Stimulated activated naive CD8-positive, alpha-beta T cell treated with anti-CD3 and anti-CD28 coated beads, Interleukin-15, amount 100 ng/mL, for 72 hours (primary cell): ENCODE measurements at places on chromosomes 2 and 18.
A peak's percentile ranks its signal among the peaks of the same experiment; 100 is the strongest.

DNA sequence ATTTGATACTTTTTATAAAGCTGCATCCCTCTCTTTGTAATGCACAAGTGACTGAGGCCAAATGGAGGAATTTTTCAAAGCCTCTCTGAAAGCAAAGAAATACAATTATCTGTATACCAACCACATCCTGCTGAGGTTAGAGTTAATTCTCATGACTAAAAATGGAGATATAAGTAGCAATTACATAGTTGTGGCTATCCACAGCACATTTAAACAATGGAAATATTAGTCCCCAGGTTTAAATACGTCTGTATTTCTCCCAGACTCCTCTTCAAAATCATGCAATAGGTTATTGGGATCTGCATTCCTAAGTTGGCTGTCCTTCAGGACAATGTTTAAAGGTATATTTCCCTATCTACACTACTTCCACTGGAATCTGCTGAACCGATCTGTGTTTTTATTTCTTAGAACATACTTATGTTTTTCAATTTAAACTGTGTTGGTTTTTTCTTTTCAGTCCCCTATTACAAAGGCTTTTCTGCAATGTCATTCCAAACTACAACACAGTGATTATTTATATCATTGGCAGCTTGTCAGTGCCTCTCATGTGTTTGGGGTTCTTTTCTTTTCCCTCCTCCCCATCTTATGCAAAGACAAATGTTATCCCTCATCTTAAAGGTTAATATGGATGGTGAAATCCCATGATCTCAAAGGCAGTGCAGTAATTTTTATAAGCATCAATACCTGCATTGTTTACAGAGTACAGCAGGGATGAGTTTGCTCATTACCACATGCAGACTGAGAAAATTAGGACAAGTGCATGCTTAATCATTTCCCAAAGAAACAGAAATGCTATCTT is 134.8 kb upstream of the FSHR start:
- no peak for DNase-seq

DNA sequence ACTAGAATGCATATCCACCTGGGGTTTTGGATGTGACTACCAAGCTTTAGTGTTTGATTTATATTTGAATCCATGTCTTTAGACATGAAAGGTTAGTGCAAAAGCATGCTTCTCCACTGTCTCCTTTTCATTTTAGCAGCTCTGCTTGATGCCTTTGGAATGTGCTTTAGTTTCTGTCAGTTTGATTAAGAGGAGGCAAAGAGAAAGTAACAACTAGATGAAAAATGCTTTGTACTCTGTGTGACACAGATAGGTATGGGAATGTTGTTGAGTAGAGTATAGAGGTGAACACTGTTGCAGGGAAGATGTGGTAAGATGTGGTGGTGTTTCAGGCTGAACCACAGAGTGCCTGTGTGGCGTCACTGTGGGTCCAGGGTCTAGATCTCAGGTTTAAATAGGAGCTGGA is 19.8 kb downstream of the PIK3C3 start:
- DNase-seq: peak; percentile 32

DNA sequence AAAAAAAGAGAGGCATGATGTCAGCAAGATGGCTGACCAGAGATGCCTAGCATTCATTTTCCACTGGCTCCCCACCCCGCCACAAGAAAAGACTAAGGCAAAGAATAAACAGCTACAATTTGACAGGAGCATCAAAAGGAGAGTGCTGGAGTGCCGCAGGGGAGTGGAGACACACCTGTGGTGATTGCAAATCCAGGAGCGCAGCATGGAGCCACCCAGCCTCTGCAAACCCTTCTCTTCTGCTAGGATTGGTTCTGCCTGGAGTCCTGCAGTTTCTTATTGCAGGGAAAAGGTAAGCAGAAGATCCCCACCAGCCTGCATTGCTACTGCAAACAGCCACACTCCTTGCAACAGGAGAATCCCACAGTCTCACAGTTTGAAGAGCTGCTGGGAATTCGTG is 26.1 kb downstream of the BOLL start:
- DNase-seq: no peak

DNA sequence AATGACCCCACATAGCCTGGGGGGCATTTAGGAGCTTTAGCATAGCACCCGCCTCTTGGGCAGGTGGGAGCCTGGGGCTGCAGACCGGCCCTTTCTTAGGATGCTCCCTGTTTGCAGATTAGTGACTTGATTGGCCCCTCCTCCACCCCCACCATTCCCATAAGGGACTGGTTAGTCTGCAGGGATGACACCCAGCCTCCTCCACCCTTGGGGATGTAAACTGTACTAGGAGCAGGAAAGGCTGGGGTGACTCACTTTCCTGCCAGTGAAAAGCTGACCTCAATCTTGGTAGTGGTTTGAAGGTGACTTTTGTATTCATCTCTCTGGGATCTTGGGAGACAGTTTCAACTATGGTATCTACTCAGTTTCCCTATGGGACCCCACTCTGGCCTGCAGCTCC is 24.2 kb downstream of the CTIF start:
- no peak for DNase-seq

- DNase-seq: no peak
Measured at GRCh38 chr2:12807907-12808810, 91.4 kb downstream of the TRIB2 start.

DNA sequence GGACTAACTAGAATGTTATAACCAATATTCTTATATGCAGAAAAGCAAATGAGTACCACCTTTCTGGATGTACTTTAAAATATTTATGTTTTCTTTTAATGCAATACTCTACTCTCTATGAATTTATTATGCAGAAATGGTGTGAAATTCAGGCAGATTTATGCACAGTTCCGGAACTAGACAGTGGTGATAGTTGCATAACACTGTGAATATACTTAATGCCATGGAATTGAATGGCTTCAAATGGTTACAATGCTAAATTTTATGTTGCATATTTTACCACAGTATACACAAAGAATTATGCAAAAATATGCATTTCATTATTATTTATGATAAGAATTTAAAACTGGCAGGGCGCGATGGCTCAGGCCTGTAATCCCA is 287.8 kb upstream of the FN1 start:
- no peak for DNase-seq

GRCh38 chr2:128279009-128279408 is 39.7 kb downstream of the HS6ST1 start:
- no peak for DNase-seq

GRCh38 chr2:232521959-232522622 is 1.9 kb downstream of the PRSS56 start:
- DNase-seq: peak; percentile 62

DNA sequence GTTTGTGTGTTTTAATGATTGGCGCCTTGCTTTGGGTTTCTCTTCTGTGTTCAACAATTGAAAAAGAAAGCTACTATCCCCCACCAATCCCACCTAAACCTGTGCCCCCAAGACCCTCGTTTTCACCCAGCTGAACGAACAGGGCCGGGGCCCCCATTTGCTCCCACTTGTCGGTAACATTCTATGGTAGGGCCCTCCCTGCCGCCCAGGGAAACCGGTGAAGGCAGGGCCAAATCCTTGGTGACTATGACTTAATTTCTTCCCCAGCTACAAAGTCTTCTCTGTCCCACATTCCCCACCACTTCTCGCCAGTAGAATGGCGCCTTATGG is 598 bp upstream of the SNRNP200 start:
- DNase-seq: no peak

- DNase-seq: no peak
Measured at GRCh38 chr18:13916559-13916958, 1.2 kb upstream of the MC2R start.

DNA sequence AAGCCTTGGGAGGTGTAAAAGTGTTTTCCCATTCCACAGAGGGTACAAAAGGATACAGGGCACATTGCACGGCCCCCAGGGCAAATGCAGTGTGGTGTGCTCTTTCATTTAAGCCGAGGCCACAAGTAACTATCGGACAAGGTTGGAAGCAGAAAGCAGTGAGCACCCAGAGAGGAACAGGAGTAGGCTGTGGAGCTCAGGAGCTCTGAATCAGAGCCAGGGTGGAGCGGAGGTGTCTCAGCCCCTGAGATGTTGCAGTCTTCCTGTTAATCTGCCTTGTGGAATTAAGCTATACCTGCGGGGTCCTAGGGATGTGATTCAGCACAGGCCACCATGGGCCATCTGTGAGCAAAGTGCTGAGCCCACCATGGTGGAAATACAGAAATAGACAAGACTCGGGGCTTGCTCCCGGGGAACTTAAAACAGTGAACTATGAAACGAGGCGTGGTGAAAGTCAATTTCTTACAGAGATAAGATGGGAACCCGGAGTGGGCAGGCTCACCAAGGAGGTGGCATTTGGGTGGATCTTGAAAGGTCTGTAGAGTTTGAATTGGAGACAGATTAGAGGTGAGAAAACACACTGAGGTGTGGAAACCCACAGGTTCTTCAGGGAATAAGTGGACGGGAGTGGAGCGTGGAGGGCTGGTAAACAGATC is 44.0 kb downstream of the ASAP2 start:
- DNase-seq: no peak

- no peak for DNase-seq
Measured at GRCh38 chr2:219404291-219404910, 13.8 kb upstream of the DES start.

GRCh38 chr2:223068071-223068470 is 16.1 kb downstream of the KCNE4 start:
- no peak for DNase-seq

GRCh38 chr18:49884959-49885358 is 71.6 kb upstream of the ACAA2 start:
- DNase-seq: no peak

- DNase-seq: no peak
Measured at GRCh38 chr2:62604336-62604735, 98.3 kb upstream of the TMEM17 start.

DNA sequence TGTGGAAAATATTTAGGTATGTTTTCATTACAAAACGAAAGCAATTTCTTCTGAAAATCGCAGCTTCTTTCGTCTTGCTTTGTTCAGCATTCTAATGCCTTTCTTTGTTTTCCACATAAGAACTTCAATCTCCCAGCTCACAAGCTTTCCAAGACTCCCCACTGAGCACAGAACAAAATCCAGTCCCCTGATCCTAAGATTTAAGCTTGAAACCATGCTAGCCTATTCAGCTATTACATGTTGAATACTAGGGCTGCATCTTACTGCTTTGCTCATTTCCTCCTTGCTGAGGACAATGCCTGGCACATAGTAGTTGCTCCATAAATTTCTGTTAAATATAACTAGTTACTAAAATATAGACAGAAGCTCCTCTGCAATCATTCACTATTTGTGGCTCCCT is 160.6 kb downstream of the GALNT3 start:
- DNase-seq: no peak

DNA sequence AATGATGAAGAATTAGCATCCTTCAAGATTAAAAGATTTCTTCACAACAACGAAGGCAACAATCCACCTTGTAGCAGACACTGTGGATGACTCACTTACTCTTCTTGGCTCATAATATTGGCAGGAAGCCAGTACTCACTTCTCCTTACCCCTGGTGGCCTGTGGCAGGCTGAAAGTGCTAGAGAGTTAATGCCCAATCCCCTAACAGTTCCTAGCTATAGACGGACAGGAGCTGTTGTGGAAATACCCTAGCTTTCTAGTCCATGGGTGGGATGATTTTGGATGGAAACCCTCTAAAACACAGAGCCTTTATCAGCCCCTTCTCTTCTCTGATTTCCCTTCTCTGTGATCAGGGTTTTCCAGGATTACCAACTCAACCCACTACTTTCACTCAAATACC is 128.6 kb upstream of the NYAP2 start:
- DNase-seq: peak; percentile 37
